AG09319 (cell line): ENCODE measurements at places on chromosomes 2 and 18.

GRCh38 chr2:3870222-3870621 is 166.8 kb downstream of the DCDC2C start:
- DNase-seq: no peak

DNA sequence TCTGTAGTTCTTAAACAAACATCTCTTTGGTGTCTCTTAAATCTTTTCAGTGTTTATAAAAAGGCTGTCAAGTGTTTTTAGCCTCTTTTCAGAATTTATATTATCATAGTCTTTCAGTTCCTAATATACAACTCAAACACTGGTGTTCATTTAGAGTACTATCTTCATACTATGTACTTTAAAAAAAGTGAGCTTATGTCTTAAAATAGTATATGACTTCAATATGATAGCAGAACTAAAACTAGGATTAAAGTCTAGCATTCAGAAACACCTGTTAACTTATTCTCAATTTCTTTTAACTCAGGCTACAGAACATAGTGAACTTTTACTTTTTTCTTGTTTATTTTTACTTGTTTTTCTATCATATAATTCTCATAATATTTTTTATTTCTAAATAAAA is 14.7 kb upstream of the IKZF2 start:
- no peak for DNase-seq

DNA sequence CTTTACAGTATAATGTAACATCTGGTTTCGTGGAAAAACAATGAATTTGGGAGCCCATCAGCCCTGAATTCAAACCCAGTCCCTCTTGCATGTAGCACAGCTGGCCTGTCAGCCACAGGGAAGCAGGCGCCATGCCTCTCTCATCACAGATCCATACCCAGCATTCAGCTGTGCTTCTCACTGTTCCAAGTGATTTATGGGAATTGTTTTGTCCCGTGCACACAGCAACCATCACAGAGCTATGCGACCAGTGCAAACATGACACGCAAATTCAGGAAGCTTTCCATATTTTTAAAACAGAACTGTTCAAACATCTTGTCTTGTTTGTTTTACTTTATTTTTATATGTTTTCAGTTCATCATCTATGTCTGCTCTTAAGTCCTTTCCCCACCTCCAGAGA is 496.1 kb downstream of the EIPR1 start:
- DNase-seq: no peak

DNA sequence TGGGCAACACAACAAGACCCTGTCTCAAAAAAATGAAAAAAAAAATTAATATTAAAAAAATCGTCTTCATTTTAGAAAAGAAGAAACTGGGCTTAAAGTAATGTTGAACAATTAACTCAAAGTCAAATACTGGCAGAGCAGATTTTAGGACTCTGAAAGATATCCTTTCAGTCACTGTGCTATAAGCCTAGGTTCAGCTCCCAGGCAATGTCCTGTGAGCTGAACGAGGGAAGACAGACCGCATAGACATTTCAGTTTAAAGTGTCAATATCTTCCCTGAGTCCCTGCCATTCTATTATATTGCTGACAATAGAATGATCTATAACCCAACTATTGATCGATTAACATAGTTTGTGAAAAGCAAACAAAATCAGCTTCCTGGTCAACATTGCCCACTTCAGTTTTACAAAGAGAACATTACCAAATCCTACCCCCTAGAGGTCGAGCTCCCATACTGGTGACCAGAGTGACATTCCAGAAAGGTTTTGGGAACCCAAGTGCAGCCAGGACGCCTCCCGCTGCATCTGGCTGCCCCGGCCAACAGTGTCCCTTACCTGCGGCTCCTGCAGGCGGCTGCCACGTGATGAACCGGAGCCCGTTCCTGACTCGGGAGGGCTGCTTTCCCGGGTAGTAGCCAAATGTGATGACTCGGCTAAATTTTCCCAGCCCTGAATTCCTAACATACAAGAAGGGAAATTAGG is 639 bp downstream of the MRO start:
- no peak for DNase-seq

DNA sequence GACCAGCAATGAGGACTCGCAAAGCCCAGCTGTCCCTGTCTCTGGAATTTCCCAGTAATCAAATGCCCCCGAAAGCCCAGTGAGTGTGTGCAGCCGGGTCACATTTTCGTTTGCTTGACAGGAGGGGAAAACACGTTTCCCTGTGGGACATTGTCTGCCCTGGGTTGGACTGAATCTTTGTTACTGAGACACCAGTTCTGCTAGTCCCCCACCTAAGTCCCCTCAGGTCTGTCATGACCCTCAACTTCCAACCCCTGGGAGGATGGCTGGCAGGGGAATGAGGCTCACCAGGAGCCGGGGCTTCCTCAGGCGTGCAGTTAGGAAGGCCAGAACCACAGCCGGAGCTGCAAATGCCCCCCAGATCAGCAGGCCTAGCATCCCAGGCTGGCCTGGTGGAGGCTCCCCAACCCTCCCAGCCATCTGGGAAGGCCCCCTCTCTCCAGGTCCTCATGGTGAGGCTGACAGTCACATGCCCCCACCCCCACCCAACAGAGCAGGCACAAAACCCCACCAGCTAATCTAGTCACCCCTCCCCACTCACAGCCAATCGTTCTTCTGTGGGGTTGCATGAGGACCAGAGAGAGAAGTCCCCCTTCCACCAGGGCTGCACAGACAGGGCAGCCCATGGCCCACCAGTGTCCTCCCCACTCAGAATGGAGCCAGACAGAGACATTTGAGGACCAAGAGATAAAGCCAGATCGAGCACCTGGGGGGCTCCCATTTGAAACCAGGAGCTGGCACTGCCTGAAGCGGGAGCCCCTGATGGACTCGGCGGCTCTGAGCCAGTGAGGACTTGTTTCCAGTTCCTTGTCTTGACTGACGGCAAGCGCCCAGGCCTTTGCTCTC is 33.6 kb downstream of the CYP26B1 start:
- no peak for DNase-seq

- no peak for DNase-seq
Observed at GRCh38 chr2:190574169-190574568, 39.6 kb upstream of the NEMP2 start.

DNA sequence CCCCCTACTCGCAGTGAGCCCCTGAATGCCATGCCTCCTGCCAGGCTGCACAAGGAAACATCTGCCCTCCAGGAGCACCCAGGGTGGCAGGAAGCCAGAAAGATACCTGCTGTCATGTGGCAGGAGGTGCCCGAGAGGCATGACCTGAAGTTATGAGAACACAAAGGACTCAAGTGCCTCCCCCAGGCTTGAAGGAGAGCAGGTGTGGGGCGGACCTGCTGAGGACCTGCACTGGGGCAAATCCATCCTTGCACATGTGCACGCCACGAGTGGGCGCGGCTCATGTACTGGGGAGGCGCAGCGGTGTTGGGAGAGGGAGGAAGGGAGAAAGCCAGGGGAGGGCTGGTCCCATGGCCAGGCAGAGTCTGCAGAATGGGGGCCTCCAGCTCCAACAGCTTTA is 26.9 kb downstream of the SDC1 start:
- DNase-seq: no peak

- DNase-seq: no peak
Observed at GRCh38 chr2:102027036-102027980, 35.5 kb downstream of the IL1R2 start.

DNA sequence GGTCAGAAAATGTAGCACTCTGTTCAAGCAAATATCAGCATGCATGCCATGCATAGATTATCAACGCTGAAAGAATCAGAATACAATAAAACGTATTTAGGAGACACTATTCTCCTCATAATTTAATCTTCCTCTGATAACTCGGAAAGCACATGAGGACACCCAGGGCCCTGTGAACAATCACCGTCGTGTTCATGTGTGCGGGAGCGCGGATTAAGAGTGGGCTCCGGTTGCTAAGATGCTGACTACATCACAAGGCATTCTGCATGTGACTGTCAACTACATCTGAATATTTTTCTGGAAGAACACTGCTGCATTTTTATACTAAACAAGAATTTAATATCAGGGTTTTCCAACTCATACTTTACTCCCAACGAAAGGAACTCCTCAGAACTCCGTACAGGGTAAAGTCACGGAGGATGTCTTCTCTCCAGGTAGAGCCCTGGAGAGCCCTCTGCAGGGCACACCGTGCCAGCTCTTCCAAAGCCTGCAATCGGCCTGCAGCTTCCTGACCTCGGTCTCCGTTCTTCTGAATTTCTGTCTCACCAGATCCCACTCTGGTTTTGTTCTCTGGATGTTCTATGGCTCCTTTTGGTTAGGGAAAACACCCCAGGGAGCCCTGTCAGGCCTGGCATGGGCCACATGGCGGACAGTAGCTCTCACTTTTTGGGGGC is 59.6 kb downstream of the ZNF516 start:
- no peak for DNase-seq

DNA sequence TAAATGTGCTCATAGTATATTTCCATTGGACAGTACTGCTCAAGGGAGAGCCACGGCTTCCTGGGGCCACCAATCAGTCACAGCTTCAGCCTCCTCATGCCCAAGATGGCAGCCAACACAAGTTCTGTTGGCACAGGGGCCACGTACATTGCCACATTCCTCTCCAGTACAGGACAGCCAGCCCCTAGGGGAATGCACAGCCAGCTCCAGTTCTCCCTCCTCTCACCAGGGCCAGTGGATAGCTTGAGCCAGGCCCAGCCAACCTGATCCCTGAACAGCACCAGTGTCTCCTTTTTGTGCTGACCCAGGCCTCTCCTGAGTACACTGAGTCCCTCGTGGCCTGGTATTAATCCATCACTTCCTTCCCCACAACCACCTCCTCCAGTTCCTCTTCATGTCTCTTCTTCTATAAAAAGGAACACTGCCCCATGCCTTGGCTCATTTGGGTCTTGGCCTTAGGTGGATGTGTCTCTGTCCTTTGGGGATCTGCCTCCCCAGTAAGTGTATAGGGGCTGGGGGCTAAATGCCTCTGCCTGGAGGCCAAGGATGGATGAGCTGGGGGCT is 168.7 kb downstream of the TNS1 start:
- no peak for DNase-seq

DNA sequence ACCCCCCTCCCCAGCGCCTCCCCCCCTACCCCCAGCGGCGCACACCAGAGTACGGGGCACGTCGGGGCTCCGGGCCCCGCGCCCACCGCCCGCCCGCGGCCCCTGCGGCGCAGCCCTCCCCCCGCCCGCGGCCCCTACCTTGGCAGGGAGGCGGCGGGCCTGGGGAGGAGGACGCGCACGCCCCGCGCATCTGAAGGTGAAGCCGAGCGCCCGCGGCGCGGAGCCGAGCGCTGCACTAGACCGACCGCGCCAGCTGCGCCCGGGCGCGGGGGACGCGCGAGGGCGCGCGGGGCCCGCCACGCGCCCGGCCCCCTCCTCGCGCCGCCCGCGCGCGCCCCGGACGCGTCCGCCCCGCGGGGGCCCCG is at the start of gene ZNF516:
ZNF516 (minus strand) TSS at position 237 of the 365 bp plus-strand sequence. CDS start 52,188 bp downstream, outside the sequence.
- no peak for DNase-seq

GRCh38 chr2:128315829-128316776 is 2.6 kb downstream of the HS6ST1 start:
- DNase-seq: no peak

GRCh38 chr18:33232318-33232626 is 208.2 kb downstream of the CCDC178 start:
- DNase-seq: no peak

- DNase-seq: no peak
Observed at GRCh38 chr18:9578306-9578705, 36.1 kb downstream of the PPP4R1 start.

DNA sequence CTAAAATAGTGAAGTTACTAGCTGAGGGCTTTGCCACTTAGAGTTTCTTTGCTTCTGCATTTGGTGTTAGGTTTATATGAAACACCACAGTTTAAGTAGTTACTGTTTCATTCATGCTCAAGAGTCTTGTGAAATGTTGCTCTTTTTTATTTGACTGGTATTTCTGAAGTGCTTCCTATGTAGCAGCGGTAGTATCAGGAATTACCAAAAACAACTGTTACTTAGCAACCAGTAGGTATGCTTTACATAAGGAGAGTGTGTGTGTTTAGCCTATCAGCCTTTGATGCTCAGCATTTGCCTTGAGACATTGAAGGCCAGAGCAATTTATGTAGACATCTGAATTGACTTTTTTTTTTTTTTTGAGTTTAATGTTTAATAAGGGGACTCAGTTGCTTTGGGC is 3.6 kb downstream of the DIS3L2 start:
- no peak for DNase-seq

GRCh38 chr2:222364285-222364895 is 60.0 kb upstream of the SGPP2 start:
- no peak for DNase-seq

DNA sequence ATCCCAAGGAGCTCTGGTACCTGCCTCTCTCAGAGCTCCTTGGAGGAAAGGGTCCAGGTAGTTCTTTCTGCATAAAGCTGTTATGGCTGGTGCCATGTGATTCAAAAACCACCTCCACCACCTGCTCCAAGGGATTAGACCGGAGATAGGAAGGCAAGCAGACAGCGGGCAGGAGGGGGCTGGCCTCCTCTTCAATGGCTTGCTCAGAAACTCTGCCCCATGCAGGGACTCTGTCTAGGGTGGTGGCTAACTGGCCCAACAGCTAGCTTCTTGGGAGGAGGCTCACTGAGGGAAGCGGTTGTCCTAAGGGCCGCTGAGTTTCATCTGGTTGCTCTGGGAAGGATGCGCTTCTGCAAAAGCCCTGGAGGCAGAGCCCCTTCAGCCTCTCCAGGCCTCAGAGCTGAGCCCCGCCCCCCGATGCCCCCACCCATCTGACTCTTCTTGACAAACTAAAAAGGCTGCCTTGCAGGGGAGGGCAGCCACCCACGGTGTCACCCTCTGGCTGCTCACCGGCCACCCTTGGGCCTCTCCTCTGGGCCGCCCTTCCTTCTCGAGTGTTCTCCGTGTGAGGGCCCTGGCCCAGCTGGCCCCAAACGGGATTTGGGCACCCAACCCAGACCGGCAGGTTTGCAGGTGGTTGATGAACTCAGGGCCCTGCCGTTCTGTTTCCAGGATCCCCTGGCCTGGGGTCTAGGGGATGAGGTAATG is 90.2 kb downstream of the MCFD2 start:
- DNase-seq: no peak
